ENCODE measurements at places on chromosomes 13 and 19.
A peak's percentile ranks its signal among the peaks of the same experiment; 100 is the strongest.

DNA sequence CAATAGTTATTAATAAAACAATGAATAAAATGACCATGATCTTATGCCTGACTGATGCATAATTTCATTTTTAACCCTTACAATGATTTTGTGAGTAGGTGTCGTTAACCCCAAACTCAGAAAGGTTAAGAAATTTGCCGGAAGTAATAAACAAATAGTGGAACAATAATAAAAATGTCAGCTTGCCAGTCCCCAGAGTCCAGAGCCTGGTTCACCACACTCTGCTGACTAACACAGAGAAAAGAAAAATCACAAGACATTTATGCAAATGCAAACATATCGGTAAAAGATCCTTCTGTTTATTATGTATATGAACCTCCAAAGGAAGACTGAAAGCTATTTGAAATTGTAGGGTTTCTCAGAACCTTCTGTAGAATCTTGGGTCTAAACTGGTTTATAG is 563.7 kb downstream of the EFNB2 start:
- DNase-seq, result no peak

GRCh38 chr19:18230941-18231734 is 4.9 kb upstream of the PDE4C start:
- DNase-seq, result no peak

DNA sequence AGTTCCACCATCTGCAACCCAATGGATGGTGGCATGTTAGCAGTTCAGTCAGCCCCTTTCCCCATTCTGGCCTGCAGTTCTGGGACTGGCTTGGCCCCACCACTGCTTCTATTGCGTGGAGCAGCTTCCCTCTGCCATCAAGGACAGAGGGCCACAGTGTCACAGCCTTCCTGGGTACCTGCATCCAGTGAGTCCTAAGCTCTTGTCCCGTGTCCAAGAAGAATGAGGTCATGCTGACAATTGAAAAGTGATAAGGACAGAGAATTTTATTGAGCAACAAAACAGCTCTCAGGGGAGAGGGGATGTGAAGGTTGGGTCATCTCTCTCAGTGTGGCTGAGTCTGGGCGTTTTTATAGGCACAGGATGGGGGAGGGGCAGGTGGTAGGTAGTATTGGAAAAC is 33.5 kb upstream of the SIN3B start:
- no peak for DNase-seq

- no peak for DNase-seq
Measured at GRCh38 chr19:45191375-45191774, 12.8 kb downstream of the BLOC1S3 start.

DNA sequence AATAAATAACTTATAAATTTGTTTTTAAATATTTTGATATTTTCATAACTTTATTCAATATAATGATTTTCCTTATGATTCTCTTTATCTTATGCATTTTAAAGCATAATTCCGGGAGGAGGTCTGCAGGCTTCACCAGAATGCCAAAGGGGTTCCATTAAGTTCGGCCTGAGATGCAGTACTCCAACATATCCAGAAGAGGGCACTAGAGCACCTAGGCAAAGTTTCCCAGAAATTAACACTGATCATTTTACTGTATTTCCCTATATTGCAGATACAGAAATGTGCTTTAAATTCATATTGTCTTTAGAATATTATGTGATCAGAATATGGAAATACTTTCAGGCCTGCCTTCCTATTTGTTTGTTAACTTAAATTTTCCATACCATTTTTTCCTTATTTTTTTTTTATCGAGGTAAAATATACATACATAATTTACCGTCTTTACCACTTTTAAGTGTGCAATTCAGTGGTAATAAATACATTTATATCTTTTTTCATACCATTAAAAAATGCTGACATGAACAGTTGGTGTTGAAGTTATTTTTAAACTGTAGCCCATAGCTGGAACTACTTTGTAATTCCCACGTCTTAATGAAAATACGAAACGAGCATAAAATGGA is 58.9 kb upstream of the TM9SF2 start:
- no peak for DNase-seq

- peak; percentile 62 for DNase-seq
Measured at GRCh38 chr13:102028868-102029267, 373.0 kb downstream of the FGF14 start.

- DNase-seq, result peak; percentile 95
Measured at GRCh38 chr19:1592755-1593500, at the start of gene MBD3. TSS of gene MBD3 (minus strand) at chr19:1592865. CDS start at chr19:1592631, 234 bp downstream.

- DNase-seq, result no peak
Measured at GRCh38 chr19:31586282-31586681, 237.0 kb upstream of the TSHZ3 start.
